ENCODE measurements at places on chromosomes 4 and X.

DNA sequence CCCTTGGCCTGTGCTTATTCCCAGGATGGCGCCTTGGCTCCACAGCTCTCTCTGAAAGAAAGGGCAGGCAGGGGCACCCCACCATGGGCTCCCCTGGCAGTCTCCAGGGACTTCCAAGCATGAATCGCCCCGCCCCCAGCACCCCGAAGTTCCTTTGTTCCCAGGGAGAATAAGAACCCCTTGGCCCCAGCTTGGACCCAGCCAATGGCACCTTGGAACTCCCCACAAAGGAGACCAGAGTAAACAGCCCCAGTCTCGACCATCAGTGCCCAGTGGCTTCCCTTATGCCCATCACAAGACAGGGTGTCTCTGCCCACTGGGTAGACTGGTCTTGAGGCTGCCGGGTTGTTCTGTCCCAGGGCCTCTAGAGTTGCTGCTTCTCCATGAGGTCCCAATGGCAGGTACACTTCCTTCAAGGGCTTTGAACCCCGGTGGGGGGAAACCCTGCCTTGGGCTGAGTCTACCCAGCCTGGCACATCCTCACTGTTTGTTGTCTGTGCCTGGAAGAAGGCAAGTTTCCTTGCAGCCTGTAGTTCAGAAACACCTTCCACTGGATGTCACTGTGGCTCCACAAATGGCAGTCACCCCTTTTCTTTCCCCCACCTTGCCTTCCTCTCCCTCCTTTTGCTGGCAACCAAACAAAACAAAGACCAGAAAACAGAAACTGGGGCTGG is 30.8 kb downstream of the NBDY start:
- no peak for DNase-seq

GRCh38 chr4:6840062-6840976 is 57.8 kb downstream of the KIAA0232 start:
- no peak for DNase-seq

DNA sequence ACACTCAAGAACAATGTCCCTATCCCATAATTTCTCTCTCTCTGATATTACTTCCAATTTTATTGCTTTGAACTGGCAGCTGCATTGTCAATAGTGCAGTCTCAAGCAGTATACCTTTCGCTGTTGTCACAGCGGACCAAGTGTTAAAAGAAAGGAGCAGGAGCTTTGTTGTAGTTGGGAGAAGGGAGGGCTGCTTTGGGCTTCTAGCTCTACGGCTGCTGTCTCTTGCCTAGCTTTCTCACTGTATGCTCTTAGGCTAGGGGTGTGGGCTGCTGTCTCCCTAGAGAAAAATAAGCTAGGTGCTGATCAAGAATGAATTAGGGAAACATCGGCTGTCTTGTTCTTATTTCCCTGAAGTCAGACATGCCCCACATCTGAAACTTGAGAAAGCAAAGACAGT is 52.5 kb downstream of the TRPC5OS start:
- no peak for DNase-seq

GRCh38 chr4:185004562-185005218 is 13.6 kb upstream of the HELT start:
- no peak for DNase-seq

DNA sequence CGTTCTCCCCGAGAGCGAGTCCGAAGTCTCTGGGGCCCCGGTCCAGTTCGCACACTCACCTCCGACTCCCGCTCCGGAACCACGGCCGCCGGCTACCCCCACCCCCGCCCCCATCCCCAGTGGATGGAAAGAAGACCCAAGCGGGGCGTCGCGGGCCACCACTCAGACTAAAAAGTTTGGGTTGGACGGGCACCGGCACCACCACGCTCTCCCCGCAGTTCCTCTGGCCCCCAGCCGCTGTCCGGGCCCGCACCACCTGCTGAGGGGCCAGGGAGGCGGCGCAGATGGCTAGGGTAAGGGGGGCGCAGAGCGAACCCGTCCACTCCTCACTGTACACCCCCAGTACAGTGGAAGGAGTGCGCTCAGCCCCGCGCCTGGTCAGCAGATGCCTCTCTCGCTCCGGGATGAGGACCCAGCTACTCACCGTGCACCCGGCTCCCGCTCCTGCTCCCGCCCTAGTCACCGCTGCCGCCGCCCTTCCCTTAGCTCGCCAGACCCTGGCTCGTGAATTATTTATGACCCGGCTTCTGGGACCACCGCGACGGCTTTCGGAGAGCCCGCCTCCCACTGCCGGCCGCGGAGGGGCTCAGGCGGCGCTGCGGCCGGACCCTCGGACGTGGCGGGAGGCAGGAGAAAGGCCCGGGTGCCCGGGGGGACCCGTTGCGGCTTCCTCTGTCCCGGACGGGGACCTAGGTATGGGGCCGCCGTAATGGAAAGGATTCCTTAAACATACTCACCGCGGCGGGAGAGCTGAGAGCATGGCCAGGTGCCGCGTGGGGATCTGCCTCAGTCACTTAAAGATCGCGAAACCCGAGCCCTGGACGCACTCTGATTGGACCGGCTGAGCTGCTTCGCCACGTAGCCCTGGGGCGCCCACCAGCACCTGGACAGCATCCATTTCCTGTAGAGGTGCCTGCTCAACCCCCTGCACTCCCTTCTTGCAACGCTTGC is at the start of gene PROM1:
Gene PROM1 (minus strand): TSS at position 783 of the 951 bp plus-strand sequence. CDS start 8,117 bp downstream, outside the sequence.
- DNase-seq = no peak

- no peak for DNase-seq
Observed at GRCh38 chr4:156774422-156774821, 197.2 kb downstream of the PDGFC start.

GRCh38 chr4:83388313-83388676 is 53.6 kb upstream of the HPSE start:
- no peak for DNase-seq

GRCh38 chr4:14528918-14529317 is 473.4 kb upstream of the CPEB2 start:
- no peak for DNase-seq

DNA sequence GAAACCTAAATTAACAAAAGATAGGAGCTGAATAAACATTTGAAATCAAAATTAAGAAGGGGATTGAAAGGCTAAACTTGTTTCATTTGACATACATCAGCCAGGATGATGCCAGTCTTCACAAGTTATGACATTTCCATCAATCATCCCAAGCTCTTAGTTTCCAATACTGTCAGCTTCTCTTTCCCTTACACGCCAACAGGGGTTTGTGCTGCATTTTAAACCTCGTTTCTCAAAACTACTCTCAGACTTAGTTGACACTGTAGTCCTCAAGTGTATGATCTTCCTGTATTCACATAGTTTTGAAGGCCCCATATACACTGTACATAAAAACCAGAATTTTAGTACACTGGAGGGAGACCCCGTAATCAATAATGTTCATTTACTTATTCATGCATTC is 840 bp upstream of the P2RY10 start:
- no peak for DNase-seq

DNA sequence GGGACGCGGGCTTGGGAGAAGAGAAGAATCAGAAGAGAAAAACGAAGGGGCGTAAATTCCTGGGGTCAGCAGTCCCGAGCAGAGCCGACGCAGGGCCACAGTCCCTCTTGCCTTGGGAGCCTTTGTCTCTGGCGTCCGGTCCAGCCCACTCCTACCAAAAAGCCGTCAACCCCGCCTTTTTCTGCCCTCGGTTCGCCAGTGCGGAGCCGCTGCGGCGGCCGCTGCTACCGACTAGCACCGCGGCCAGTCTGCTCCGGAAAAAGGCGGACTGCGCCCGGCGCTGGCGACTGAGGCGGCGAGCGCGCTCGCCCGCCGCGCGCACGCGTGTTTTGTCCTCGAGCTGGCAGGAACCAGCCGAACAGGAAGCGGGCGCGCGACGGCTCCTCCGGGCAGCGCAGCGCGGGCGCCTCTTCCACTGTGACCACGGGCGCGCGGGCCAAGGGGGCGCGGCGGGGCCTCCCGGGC is 502 bp downstream of the HNRNPDL start:
- no peak for DNase-seq

GRCh38 chr4:147289181-147289580 is 191.7 kb upstream of the EDNRA start:
- no peak for DNase-seq

- DNase-seq = no peak
Observed at GRCh38 chr4:8283161-8283560, 13.6 kb downstream of the HTRA3 start.

DNA sequence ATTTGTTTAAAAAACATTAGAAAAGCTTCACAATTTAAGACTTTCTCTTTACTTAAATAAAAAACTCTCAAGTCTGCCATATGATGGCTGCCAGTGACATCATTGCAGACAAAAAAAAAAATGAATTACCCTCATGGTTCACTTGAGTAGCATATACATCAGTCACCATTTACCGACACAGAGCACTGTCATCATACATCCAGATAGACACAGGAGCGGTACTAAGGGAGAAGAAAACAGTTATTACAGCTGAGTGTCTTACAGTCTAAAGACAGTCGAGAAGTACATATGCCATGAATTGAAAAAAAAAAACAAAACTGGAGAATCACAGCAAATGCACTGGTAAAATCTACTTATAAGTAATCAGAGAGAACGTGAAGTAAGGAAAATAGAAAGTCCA is 405.7 kb upstream of the GALNT7 start:
- DNase-seq = no peak

- no peak for DNase-seq
Observed at GRCh38 chr4:148214529-148215166, 227.6 kb downstream of the NR3C2 start.

- DNase-seq = no peak
Observed at GRCh38 chrX:10486373-10486772, 134.0 kb downstream of the MID1 start.
